ENCODE measurements at places on chromosomes 7 and 10.

DNA sequence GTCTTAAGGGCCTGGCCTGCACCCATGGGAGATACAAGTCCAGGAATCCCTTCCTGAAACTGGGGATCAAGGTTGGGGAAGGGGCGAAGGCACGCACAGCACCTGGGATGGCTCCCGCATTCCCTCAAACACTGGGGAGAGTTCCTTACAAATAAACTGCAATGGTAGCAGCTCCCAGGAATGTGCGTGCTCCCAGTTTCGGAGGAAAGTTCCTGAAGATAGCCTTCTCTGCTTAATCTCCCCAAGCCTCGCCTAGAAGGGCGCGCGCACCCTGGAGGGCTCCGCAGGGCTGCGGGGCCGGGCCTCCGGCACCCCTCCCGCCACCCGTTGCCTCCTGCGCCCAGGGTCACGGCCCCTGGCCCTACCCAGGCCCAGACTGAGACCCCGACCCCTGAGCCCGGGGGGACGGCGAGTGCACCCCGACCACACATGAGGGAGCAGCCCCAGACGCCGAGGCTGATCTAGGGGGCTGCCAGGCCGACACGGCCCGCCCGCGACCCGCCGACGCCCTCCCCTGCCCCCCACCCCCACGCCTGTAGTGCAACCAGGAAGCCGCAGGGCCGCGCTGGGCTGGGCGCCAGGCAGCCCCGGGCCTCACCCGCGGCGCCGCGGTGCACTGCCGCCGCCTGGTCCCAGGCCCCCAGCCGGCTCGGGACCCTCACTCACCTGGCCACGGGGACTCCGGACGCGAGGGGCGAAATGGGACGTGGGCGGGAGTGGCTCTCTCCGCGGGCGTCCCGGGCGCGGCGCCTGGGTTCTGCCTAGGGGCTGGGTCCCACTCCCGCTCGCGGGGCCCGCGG is 460 bp downstream of the ANXA11 start:
- DNase-seq: no peak

GRCh38 chr7:141221007-141221612 is 147.2 kb downstream of the TMEM178B start:
- DNase-seq: no peak

GRCh38 chr10:128068398-128069285 is 57.6 kb downstream of the MKI67 start:
- DNase-seq: no peak

- DNase-seq: no peak
Observed at GRCh38 chr7:103571586-103571985, 125.6 kb upstream of the SLC26A5 start.

- DNase-seq: no peak
Observed at GRCh38 chr7:1284743-1285458, 52.2 kb downstream of the UNCX start.

DNA sequence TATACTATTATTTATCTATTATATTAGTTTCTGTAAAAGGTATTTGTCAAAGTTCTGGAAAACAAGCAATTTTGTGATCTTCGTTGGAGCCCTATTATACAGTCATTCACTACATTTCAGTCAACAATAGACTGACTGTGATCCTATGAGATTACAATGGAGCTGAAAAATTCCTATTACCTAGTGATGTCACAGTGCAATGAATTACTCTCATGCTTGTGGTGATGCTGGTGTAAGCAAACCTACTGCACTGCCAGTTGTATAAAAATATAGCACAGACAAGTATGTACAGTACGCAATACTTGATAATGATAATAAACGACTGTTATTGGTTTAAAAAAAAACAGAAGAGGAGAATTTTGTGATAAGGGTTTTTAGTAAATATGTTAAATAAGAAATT is 21.4 kb downstream of the OR6V1 start:
- no peak for DNase-seq

GRCh38 chr7:138170959-138171703 is 94.9 kb downstream of the AKR1D1 start:
- DNase-seq: no peak

All from NCI-H1105 (cell line).